DND-41 (cell line): ENCODE measurements at places on chromosomes 1 and 21.

- no peak overlapping the region for H3K27ac ChIP-seq
- no peak overlapping the region for H3K4me3 ChIP-seq
- H3K36me3 ChIP-seq: no peaks in the 10 kb centered on the region
- no peaks in the 10 kb centered on the region for H3K4me1 ChIP-seq
- H3K27me3 ChIP-seq: no peaks in the 10 kb centered on the region
- DNase-seq: no peak
These were observed 303.0 kb downstream of the KCNT2 start for GRCh38 chr1:196305216-196305615.

DNA sequence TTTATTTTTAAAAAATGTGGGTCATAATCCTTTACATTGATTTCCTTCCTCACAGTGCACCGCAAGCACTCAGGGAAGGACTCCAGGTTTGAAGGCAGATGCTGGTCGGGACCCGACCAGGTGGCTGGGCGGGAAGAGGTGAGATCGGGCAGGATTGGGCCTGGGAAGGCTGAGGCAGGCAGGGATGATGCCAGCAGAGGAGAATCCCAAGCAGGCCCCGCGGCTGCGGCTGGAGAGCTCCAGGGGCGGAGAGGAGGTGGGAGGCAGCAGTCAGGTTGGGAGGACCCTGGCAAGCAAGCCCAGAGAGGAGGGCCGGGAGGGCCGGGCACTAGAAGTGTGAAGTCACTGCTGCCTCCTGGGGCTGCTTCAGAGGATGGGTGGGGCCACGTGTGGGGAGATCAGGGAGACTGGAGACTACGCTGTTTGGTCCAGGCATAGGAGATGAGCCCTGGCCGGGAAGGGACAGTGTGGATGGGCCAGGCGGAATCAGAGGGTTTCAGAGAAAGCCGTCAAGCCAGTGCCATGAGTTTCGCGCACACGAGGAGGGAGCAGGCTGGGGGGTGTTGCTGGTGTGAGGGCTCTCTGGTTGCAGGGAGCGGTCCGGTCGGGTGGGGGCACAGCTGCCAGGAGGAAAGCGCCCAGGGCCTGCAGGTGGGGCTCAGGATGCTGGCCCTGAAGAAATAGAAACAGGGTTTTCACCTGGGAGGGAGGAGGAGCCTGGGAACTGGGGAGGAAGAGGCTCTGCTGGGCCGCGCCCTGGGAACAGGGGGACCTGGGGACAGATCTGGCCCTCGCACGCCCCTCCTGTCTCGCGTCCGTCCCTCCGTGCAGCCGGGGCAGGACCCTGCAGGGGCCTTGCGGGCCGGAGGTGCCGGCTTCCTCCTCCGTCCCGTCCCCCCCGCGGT, 888 bp upstream of the COL18A1 start:
- DNase-seq: no peak
- H3K36me3 ChIP-seq: no peaks in the 10 kb centered on the region

DNA sequence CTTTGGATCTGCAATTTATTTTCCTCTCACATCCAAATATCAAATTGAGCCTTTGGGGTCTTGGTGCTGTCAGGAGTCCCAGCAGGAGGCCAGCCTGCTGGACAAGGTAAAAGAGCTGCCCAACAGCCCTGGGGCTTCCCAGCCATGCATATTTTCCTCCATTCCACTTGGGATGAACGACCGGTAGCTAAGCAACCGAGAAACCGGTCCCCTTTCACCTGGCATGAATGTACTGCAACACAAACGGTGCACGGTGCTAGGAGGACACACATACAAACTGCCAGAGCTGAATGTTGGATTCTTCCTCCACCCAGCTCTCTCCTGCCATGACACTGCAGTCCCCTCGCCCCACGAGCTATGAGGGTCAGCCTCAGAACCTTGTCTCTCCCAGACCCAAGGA, 42.7 kb downstream of the BCAR3 start:
- no peak for DNase-seq
- H3K4me1 ChIP-seq: no peaks in the 10 kb centered on the region
- H3K27ac ChIP-seq: no peak overlapping the region
- H3K4me3 ChIP-seq: no peak overlapping the region

GRCh38 chr1:236759252-236759859, 35.7 kb upstream of the MTR start:
- H3K27ac ChIP-seq: no peak overlapping the region
- H3K27me3 ChIP-seq: no peaks in the 10 kb centered on the region
- H3K4me1 ChIP-seq: peaks cover 3% of the 10 kb centered on the region; the same call in 1 of the 2 replicates
- H3K36me3 ChIP-seq: no peaks in the 10 kb centered on the region
- peak overlapping the region; percentile 20; the same call in 1 of the 2 replicates for H3K4me3 ChIP-seq
- peak; percentile 20 for DNase-seq

DNA sequence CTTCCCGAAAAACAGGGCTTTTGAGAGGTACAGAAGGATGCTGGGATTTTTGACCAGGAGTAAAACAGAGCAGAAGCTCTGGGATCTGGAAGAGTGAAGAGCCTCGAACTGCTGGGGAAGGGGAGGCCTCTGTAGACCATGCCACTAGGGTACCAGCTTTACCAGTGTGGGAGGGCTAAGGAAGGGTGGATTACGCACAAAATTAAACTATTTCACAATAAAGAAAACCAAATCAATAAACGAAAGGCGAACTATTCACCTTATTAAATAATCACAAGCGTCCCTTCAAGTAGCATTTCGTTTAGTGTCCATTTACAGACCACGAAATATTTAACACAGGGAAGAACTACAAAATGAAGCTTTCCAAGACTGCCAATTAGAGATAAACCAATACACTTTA, 723 bp downstream of the CZIB start:
- H3K36me3 ChIP-seq: peaks cover 37% of the 10 kb centered on the region
- no peaks in the 10 kb centered on the region for H3K27me3 ChIP-seq
- peaks cover 26% of the 10 kb centered on the region for H3K4me1 ChIP-seq
- DNase-seq: no peak
- peak overlapping the region; percentile 94 for H3K27ac ChIP-seq

GRCh38 chr1:223772771-223773160, 60.4 kb downstream of the CAPN2 start:
- DNase-seq: no peak
- H3K4me3 ChIP-seq: no peak overlapping the region
- H3K27me3 ChIP-seq: no peaks in the 10 kb centered on the region

DNA sequence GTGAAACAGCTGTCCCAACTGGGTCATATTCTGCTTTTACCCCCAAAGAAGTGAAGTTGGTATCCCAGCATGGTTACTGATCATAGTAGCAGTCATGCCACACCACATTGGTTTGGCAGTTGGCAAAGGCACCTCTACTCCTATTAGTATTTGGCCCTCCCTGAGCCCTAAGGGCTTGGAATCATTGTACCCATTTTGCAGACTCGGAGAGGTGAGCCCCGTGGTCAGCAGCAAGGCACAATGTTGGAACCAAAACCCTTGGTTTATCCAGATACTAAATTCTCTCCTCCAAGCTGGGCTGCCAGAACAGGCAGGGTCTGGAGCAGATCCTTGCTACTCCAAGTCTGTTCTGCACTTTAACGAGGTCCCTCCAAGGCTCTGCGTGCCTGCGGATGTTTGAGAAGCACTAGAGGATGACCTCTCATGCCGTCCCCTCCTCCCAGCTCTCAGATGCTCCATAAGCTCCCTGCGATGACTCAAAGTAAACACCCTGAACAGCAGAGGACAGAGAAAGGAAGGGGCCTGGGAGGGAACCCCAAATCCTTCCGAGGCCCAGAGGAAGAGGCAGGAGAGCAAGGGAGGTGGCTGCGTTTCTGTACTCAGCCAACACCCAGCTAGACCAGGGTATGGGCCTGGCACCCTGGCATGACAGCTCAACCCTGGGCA, 89.3 kb downstream of the PAX7 start:
- no peaks in the 10 kb centered on the region for H3K4me1 ChIP-seq
- no peak for DNase-seq
- H3K36me3 ChIP-seq: no peaks in the 10 kb centered on the region
- H3K27ac ChIP-seq: no peak overlapping the region
- peaks cover 33% of the 10 kb centered on the region for H3K27me3 ChIP-seq
- H3K4me3 ChIP-seq: no peak overlapping the region

GRCh38 chr1:201612645-201613044, 73.7 kb downstream of the NAV1 start:
- no peaks in the 10 kb centered on the region for H3K4me1 ChIP-seq
- H3K4me3 ChIP-seq: no peak overlapping the region
- H3K27me3 ChIP-seq: peaks cover 8% of the 10 kb centered on the region
- H3K36me3 ChIP-seq: no peaks in the 10 kb centered on the region
- H3K27ac ChIP-seq: no peak overlapping the region

DNA sequence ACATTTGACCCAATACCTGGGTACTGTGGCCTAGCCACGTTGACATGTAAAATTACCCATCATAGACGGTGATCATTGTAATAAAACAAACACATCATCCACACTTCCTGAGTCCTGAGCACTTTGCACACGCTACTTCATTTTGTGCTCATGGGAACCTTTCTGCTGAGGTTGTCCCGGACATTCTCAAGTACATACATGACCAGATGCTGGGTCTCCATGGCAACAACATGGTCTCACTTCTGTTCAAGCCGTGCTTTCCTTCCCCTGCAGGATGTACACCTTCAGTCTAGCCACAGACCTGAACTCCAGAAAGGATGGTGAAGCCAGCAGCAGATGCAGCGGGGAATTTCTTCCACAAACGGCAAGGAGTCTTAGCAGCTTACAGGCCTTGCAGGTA, 22.7 kb downstream of the UBASH3A start:
- no peak for DNase-seq
- peaks cover 57% of the 10 kb centered on the region for H3K4me1 ChIP-seq
- H3K36me3 ChIP-seq: peaks cover 82% of the 10 kb centered on the region

GRCh38 chr21:29697555-29698193, 242.1 kb downstream of the GRIK1 start:
- DNase-seq: no peak
- H3K27ac ChIP-seq: no peak overlapping the region
- no peak overlapping the region for H3K4me3 ChIP-seq

GRCh38 chr21:41482301-41482700, 25.7 kb downstream of the TMPRSS2 start:
- no peaks in the 10 kb centered on the region for H3K36me3 ChIP-seq
- no peak for DNase-seq
- H3K4me1 ChIP-seq: peaks cover 21% of the 10 kb centered on the region
- no peak overlapping the region for H3K4me3 ChIP-seq
- H3K27me3 ChIP-seq: peaks cover 3% of the 10 kb centered on the region

DNA sequence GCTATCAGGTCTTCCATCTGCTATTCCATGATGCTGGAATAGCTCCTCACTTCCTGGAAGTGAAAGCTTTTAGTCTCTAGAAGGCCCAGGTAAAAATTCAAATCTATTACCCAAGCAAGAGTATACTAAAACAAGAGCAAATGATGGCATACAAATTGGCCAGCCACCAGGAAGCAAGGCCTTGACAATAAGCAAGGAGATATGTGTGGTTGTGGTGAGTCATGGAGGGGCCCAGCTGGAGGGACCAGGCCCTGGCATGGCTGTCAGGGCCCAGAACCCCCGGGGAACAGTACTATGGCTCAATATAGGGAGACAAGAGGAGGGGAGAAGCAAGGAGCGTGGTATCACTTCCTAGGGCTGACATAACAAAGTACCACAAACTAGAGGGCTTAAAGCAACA, 358.7 kb downstream of the RRAGC start:
- H3K36me3 ChIP-seq: no peaks in the 10 kb centered on the region
- no peaks in the 10 kb centered on the region for H3K4me1 ChIP-seq
- no peak overlapping the region for H3K27ac ChIP-seq
- no peak overlapping the region for H3K4me3 ChIP-seq

DNA sequence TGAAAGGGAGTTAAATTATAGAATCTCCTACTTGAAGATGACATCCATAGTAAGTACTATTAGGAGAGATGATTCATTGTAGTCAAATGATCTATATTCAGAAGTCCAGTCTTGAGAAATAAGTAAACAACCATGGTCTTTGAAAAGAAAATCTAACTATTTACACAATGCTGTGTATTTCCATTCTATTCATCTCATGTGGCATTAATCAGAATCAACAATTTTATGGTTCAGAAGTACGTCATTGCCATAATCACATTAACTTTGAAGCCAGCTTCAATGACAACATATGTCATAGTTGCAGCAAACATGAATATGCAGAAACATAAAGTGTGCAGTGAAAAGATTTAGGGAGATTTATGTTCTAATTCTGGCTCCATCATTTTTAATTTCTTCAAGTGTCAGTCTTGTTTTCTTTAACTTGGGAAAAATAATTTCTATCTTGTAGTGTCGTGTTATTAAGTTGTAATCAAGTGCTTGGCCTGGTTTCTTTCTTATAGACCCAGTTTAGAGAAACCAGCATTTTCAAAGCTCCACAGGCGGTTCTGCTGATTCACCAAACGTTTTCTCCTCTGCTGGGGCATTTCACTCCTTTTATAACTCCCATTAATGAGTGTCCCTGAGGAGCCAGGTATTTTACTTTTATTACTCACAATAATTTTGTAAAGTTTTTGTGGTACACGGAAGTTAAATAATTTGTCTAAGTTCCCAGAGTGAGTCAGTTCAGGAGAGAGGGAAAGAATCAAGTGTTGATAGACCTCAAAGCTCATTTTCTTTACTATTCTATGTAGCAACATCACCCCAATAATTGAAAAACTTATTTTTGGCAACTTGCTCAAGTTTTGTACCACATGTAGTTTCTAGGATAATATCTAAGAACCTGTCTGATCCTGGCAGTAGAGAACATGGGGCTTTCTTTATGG, 35.9 kb upstream of the PTGS2 start:
- DNase-seq: no peak
- H3K4me3 ChIP-seq: no peak overlapping the region
- H3K4me1 ChIP-seq: no peaks in the 10 kb centered on the region
- no peaks in the 10 kb centered on the region for H3K27me3 ChIP-seq
- H3K27ac ChIP-seq: no peak overlapping the region
- H3K36me3 ChIP-seq: no peaks in the 10 kb centered on the region

DNA sequence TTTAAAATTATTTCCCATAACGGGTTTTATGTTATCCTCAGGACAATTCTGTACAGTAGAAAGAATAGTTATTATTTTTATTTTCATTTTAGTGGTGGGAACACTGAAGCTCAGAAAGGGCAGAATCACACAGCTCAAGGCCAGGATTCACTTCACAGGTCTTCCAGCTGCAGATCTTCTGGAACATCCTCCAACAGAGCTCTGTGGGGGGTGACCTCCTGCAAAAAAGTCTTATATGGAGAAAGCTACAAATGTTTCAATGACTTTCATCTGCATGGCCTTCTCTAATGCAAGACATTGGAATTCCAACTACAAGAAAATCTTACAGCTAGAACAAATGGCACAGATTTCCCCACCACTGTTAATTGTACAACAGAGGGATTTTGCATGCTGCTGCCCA, 64.2 kb downstream of the SEC16B start:
- no peaks in the 10 kb centered on the region for H3K4me1 ChIP-seq
- DNase-seq: no peak
- H3K36me3 ChIP-seq: no peaks in the 10 kb centered on the region
- no peaks in the 10 kb centered on the region for H3K27me3 ChIP-seq
- no peak overlapping the region for H3K4me3 ChIP-seq
- no peak overlapping the region for H3K27ac ChIP-seq
